ENCODE measurements at places on chromosomes 1 and 21.

DNA sequence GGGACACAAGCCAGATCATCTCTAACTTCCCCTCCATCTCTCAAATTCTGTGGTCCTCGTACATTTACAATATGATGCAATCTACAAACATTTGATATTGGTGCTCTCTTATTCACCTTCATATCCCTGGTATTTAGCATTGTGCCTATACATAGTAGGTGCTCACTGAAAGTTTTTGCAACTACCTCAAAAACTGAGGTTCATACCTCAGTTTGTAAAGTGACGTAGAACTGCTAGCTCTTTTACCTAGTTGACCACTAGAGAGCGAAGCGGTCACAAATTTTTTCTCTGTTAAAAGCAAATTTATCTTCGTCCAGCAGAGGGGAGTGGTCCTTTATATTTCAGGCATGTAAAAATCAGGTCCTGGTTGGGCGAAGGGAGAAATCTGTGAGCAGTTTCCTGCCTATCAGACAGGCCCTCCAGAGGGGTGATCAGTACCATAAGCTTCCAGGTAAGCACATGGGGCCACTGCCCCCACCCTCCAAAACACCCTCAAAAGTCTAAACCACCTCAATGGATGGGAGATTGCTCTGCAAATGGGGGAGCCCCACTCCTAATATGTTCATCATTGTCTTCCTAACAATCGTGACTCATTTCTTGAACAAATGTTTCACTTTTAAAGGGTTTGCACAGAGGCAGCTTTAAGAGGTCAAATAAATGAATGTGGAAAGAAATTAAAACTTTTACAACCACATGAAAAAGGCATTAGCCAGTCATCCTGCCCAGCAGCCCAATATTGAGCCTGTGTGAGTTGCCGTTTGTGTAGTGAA lies 10.6 kb upstream of the HLCS start:
- DNase-seq: peak; percentile 63

DNA sequence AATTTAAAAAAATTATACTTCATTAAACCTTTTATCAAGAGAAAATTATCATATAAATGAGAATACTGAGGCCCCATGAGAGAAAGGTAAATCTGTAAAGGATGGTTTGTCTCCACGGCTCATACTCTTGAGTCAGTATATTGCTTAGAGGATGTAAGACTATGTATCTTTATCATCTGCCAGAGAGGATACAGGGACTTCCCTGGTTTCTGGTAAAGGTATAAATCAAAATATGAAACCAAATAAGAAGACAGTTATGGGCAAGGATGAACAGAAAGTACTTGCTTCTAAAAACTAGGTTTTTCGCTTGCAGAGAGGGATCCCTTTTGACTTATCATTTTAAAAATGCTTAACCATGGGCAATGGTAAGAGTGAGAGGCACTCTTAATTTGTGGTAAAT lies 112.4 kb downstream of the POU2F1 start:
- DNase-seq: no peak

- DNase-seq: no peak
These were observed 1967.4 kb downstream of the NCAM2 start for GRCh38 chr21:22965455-22966135.

- DNase-seq: no peak
These were observed 1.1 kb upstream of the ZNF496 start for GRCh38 chr1:247332623-247333361.

DNA sequence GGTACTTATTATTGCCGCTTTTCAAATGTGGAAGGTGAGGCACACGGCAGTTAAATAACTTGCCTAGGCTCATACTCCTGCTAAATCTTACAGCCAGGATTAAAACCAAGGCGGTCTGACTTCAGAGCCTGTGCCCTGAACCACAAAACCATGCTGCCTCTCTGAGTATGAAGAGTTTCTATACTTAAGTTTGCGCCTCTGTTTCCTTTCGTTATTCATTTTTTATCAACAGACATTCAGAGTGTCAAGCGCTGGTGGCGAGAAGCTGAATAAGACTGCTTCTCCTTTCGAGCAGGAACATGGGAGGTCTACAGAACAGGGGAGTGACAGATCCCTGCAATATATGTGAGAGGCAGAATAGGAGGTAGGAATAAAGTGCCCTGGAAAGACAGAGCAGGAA lies 96.0 kb upstream of the DUSP10 start:
- DNase-seq: peak; percentile 38

DNA sequence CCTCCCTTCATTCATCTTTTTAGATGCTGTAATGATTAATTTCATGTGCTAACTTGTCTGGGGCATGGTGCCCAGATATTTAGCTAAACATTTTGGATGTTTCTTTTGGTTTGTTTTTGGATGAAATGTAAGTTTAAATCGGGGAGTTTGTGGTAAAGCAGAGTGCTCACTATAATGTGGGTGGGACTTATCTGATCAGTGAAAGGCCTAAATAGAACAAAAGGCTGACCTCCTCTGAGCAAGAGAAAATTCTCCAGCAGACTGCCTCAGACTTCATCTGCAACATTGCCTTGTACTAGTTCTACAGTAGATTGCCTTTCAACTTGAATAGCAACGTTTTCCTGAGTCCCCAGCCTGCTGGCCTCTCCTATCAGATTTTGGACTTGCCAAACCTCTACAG lies 183.6 kb downstream of the S1PR1 start:
- DNase-seq: no peak

GRCh38 chr1:25896266-25896665 lies 10.0 kb downstream of the STMN1 start:
- DNase-seq: no peak

DNA sequence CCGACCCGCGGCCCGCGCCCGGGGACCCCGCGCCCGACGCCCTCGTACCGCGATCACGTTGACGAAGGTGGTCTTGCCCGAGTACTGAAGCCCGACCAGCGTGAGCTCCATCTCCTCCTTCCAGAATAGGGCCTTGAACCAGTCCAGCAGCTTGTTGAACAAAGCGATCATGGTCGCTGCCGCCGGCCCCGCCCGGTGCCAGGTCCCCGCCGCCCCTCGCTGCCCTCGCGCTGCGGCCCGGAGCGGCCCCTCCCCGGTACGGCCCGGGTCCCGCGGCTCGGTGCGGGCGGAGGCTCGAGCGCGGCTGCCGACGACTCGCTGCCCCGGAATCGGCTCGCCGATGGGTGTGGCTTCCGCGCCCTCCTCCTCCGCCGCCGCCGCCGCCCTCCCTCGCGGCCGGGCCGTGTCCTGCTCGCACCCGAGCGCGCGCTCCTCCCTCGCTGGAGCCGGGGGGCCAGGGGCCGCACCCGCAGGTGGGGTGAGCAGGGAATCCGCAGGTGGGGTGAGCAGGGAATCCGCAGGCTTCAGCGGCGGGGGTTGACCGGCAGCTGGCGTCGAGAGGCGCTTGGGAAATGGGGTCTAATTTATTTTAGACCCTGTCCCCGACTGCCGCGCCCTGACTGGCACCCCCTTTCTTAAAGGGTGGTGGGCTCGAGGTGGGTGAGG lies at the start of gene ARL8A:
Gene ARL8A, minus strand, starts transcription at position 336 of the 666 bp plus-strand sequence. Its CDS starts 165 bp downstream, at position 171.
- DNase-seq: peak; percentile 48

DNA sequence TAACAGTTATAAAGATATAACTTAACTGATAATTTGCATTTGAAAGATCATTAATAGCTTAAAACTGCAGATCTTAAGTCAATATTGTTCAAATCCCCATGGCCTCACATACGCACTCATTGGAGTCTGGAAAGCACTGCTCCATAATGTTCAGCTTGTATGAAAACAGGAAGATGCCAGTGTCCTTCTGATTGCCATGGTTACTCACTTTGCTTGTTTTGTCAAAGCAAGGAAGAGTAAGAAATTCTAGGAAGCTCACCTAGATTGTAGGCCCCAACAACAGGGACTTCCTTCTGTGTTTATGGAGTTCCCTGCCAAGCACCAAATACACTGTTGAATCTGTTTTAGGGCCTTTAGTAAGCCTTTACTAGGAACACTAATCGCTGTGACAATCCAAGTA lies 10.9 kb downstream of the GAS5 start:
- no peak for DNase-seq

GRCh38 chr1:155321639-155322503 lies 1.2 kb downstream of the RUSC1 start:
- DNase-seq: no peak

DNA sequence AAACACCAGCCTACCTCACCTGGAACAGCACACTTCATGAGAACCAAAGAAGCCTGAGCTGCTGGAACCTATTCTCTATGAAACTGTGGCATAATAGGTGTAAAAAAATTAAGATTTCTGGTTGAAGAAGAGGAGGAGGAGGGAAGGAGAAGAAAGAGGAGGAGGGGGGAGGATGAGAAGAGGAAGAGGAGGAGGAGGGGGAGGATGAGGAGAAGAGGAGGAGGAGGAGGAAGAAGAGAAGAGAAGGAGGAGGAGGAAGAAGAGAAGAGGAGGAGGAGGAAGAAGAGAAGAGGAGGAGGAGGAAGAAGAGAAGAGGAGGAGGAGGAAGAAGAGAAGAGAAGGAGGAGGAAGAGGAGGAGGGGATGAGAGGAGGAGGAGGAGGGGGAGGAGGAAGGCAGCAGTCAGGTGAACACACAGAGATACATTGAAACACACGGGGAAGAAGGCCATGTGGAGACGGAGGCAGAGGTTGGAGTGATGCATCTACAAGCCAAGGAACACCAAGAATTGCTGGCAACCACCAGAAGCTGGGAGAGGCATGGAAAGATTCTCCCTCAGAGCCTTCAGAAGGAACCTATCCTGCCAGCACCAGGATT lies 8.2 kb downstream of the ACTA1 start:
- DNase-seq: no peak
